ENCODE measurements at places on chromosomes 11 and 22.

GRCh38 chr11:72195518-72196270 lies 3.8 kb downstream of the FOLR1 start:
- DNase-seq = no peak

DNA sequence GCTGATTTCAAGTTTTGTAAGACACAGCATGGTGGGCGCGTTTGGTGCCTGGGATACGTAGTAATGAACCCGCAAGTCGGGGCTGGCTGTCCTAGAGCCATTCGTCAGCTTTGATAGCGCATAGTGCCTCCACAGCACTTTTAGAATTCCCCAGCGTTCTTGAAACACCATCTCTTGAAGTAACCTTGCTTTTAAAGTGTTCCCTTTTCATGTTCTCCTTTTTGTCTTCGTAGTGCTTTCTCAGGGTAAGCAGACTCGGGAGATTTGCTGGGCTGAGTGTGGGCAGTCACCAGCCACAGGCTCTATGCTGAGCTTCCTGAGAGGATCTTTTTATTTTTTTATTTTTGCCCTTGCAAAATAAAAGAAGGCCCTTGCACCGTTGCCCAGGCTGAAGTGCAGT lies 39.6 kb upstream of the CTTN start:
- DNase-seq = peak; percentile 58

GRCh38 chr11:77379253-77379652 lies 77.8 kb upstream of the GDPD4 start:
- DNase-seq = no peak

DNA sequence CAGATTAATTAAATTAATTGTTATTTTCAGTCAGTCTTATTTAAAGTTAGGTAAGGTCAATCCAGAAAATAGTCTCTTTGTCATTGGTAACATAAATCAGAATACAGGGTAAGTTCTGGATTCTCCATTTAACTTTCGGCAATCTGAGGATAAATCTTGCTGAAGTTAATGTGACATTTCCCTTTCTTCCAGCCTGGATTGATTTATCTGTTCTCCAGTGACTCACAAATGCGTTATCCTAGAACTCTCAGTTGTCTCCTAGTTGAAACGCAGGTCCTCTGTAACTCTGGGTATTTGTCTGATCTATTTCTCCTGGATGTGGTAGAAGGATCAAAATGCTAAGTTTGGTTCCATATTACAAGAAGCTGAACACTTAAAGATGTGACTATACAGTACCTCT lies 21.0 kb downstream of the OR51E1 start:
- no peak for DNase-seq

GRCh38 chr22:19120829-19121630 lies 1.2 kb downstream of the DGCR2 start:
- DNase-seq = peak; percentile 76

DNA sequence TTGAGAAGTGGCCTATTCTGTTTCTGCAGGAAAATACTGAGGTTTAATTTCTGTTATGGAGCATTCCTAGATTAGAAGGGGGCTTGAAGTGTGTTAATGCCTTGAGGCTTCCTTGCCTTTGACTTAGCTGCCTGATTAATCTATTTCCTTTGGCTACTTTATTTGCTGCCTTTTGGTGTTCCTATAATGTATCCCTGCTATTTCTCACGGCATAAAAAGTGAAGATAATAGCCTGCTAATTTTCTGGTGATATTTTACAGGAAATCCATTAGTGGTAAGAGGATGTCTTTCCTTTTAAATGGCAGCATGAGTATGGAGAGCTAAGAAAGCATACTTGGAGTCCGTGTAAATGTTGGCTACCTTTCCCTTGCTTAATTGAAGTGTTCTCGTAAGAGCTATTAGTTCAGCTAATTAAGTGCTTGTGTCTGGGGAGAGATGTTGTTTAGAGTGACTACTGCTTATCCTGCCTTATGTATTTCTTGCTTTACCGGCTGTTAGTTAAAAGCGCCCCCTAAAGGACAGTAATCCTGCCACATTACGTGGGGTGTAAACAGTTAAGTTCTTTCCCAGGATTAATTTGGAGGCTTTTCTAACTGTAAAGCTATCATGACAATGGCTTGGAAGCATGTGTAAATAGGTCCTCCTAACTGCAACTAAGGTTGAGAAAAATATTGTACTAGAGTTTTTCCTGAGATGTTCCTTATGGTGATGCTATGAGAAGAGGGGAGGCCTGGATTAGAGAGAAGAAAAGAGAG lies 45.6 kb downstream of the ZNF280B start:
- no peak for DNase-seq

DNA sequence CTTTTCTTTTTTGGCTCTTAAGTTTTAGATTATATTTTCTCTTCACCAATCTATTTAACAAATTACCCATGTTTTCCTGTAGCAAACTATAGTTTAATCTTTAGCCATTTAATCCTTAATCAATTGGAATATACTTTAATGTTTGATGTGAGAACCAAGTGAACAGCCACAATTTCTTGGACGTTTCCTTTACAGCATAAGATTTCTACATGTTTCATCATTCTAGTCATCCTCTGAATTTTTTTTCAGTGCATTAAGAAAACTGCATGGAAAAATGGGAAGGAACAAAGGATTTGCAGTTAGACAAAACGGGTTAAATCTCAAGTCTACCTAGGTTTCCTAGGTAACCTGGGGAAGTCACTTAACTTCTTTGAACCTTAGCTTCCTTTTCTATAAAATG lies 507.1 kb upstream of the CCDC90B start:
- no peak for DNase-seq

DNA sequence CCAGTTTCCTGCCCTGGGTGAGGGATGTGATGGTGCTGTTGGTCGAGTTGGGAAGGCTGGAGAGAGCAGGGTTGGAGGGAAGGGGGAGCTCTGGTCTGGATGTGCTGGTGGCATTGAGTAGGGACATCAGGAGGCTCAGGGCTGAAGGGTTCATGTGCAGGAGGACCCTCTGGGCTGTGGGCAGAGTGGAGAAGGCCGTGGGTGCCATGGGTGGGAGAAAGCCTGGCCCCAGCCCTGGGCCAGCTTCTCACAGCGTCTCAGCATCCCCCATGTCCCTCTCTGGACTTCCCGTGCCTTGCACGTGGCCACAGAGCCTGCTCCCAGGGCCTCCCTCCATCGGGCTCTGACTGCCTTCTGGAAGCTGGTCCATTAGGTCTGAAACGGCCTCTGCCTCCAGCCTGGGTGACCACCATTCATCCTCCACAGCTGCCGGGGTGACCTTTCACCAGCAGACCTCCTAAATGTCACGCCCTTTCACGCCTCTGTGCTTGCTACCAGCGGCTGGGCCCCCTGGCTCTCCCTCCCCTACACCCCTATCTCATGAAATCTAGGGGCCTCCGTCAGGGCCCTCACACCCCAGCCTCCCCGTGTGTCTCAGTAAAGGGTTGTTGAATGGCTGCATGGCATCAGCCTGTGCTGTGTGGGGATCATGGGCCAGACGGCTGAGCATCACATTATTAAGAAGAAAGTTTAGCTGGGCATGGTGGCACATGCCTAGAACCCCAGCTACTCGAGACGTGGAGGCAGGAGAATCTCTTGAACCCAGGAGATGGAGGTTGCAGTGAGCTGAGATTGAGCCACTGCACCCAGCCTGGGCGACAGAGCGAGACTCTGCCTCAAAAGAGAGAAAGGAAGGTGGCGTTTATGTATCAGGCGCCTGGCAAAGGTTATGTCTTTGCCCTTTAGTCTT lies 25.5 kb downstream of the MYO7A start:
- no peak for DNase-seq

- DNase-seq = no peak
Measured at GRCh38 chr11:109815500-109816150, 277.6 kb upstream of the ZC3H12C start.

DNA sequence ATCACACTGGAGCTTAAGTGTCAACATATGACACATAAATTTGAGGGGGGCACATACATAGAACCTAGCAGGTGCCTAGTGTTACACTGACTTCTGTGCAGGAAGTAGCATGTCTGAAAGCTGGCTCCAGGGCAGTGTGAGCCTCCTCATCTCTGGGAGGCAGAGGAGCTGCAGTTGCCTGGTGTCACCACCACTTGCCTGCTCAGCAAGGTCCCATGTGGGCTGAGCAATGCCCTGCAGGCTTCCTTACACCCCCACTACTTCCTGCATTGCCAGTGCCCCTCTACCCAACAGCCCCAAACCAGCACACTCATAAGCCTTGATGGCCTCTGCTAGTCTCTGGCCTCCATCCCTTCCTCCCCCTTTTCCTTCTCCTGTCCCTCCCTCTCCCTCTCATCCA lies 165.8 kb downstream of the BUD13 start:
- DNase-seq = no peak

- no peak for DNase-seq
Measured at GRCh38 chr11:108983636-108984420, 319.0 kb downstream of the DDX10 start.

DNA sequence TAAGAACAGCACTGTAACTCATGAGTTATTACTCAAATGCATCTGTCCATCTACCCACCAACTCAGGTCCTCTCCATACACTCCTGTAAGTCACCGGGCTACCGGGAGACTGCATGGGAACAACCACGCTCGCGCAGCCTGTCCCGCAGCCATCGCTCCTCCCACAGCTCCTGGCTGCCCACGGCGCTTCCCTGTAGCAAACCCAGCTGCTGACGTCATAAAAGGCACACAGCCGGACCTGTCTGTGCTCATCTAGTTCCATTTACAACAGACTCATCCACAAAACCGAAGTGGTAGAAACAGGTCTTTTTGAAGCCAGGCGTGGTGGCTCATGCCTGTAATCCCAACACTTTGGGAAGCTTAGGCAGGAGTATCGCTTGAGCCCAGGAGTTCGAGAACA lies 23.4 kb upstream of the PACSIN2 start:
- DNase-seq = no peak

- no peak for DNase-seq
Measured at GRCh38 chr11:2209900-2210321, 38.3 kb upstream of the TH start.

DNA sequence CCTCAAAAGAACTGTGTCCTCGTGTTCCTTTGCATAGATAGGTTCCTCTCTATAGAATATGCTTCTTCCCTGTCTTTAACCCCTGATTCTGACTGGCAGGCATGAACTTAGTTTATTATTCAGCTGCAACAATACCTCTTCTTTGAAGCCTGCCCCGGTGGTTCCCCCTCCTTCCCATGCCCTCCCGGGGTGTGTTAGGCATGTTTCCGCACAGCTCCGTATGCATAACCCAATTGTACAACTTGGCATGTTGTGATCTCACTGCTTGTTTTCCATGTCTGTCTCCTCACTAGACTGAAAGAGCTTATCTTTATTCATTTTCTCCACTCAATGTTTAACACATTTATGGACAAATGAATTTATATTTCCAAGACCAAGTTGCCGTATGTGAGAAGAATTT lies 72.6 kb downstream of the DEPDC5 start:
- DNase-seq = no peak

- DNase-seq = no peak
Measured at GRCh38 chr11:43410394-43410793, 51.7 kb downstream of the TTC17 start.

- DNase-seq = peak; percentile 67
Measured at GRCh38 chr22:49724893-49725489, 102.7 kb downstream of the BRD1 start.

- DNase-seq = no peak
Measured at GRCh38 chr22:29320546-29320945, 5.0 kb upstream of the RASL10A start.

- DNase-seq = no peak
Measured at GRCh38 chr11:134558916-134559601, 147.0 kb upstream of the B3GAT1 start.

DNA sequence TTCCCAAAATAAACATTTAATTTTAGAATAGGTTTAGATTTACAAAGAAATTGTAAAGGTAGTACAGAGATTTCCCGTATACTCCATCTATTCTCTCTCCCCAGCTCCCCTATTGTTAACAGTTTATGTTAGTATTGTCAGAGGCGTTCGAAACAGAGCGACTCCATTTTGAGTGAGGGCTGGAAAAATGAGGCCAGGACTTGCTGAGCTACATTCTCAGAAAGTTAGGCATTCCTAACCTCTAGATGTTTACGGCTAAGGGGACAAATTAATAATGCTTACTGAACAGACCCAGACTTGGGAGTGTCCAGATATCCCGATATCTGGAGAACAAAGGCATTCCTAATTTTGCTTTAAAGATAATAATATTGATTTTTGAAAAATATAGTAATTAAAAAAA lies 12.4 kb upstream of the NUP160 start:
- DNase-seq = no peak

DNA sequence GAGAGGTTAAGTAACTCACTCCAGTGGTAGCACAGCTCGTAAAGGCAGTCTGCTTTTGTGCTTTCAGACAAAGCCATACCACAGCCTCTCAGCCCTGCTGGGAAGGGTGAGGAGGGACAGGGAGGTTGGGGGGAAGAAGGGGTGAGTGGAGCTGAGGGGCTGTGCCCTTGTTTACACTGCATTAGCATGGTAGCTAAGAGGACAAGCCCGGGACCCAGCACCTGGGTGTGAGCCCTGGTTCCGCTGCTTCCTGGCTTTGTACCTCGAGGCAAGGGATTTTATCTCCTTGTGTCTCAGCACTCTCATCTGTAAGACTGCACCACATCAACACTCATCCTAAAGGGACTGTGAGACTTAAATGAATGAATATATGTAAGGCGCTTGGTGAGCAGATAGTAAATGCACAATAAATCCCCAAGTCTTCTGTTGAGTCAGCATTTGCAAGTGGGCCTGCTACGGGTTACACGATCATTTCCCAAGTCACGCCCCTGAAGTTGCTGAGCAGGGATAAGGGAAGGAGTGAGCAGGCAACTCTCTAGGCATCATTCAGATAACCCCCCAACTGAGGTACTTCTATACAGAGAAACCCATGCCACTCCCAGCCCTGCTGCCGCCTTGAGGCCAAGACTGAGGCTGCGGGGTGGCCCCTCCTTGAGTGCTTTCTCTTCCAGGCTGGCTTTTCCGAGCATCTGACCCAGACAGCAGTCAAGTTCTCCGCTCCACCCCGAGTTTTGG lies 7.5 kb downstream of the RASD2 start:
- DNase-seq = no peak

DNA sequence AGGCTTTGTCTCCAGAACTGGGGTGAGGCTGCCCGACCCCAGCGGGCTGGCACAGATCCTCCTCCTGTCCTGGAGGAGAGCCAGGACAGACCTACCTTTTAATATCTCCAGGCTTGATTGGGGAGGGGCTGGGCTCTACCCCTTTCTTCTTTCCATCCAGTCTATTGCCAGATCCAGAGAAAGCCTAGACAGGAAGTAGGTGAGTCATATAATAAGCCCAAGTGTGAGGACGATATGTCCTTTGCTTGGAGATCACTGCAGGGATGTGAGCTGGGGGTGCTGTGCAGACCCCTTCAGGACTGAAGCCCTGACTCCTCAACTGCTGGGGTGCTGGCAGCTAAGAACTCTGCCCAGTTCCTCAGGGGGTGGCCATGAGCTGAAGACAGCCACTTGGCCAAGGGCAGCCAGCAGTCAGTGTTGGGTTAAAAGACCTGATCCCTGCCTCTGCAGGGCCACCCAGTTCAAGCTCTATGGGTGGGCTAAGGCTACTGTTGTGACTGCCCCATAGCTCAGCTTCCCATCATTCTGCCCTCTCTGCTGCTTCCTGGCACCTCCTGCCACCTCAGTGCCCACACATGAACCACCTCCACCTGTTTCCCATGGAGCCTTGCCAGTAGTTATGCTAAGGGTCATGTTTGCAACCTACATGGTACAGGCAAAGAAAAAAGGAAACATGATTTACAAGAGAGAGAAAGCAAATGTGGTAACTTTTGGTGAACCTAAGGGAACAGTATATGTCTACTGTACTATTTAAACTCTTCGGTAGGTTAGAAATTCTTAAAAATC lies 8.3 kb upstream of the C22orf39 start:
- no peak for DNase-seq

- no peak for DNase-seq
Measured at GRCh38 chr11:512761-513595, 5.9 kb upstream of the RNH1 start.
